ENCODE measurements at places on chromosomes 13 and 19.

DNA sequence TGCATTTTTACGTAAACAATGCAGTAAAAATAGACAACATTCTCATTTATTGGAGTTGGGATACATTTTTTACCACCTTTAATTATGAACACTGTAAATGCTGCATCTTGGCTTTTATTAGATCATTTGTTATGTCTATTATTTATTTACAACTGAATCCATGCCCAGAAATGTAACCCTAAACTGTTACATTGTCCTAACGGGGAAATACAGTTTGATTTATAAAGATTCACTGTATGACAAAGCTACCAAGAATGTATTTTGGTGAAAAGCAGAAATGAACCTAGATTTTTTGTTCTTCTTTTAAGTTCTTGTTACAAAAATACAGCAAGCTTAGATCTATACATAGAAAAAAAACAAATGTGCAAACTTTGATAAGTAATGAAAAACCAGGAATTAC is 1.1 kb downstream of the METTL21C start:
- no peak for DNase-seq

DNA sequence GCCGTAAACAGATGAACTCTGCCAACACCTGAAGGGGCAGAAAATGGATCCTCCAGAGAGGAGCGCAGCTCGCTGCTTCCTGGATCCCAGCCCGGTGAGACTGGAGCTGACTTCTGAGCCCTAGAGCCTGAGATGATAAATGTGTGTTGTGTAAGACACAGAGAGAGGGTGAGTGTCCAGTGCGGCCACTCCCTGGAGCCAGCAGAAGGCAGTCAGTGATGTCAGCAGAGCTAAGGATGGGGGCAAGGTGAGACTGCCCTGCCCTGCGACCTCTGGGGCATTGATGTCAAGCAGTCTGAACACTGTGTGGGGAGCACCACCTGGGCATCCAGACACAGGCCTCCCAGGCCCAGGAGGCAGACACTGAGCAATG is 9.7 kb upstream of the SLC35E1 start:
- no peak for DNase-seq

GRCh38 chr19:45607071-45608029 is 5.3 kb upstream of the GPR4 start:
- DNase-seq, result no peak

GRCh38 chr19:15640904-15641597 is 354 bp downstream of the CYP4F3 start:
- DNase-seq, result no peak

GRCh38 chr13:84136582-84136981 is 254.3 kb upstream of the SLITRK1 start:
- no peak for DNase-seq

DNA sequence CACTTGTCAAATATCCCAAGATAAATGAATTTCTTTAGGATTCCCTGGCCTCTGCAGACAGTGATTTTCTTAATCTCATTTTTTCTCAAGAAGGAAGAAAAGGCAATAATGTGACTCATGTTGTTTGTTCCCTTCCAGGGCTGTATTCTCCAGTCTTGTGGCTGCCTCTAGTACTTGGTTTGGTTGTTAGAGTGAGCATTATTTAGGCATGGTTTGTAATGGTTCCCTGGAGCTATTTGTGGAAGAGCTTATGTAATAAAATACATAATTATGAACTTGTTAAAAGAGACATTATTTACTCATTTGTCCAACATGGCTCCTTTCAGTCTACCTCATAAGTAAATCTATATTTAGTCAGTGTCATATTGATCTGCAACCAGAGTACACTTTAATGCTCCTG is 270.4 kb downstream of the DCT start:
- no peak for DNase-seq

DNA sequence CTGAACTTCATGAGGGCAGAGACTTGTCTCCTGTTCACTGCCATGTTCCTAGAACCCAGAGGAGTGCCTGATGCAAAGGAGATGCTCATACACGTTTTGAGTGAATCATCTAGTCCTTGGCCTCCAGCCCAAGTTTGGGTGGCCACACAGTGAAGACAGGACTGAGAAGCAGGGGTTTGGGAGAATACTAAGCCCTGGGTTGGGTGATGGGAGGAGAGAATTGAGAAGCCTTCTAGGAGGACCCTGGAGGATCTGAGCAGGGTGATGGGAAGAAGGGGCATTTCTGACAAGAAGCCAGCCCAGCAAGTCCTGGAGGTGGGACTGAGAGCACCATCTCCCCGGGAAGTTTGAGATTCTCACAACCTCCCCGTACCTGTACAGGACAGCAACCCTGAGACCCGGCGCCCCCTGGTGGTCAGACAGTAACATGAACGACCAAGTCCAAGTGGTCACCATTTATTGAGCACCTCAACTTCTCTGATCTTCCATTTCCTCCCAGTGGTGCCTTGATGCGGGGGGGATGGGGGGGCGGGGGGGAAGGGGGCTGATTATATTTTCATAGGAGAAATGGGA is 11.0 kb downstream of the CTU1 start:
- DNase-seq, result peak; percentile 66

DNA sequence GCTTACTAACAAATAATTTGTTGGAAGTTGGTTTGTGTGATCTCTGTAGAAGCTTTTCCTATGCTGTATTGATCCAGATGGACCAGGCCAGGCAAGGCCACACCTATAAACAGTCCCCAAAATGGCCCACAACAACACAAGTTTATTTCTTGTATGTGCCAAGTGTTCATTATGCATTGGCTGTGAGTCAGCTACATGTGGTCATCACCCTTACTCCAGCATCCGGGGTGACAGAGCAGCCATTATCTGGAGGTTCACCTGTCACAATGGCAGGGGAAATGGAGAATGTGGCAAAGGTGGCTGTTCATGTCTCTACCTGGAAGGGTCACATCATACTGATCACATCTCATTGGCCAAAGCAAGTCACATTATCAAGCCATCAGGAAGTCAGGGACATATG is 164.3 kb downstream of the DCT start:
- DNase-seq, result no peak

DNA sequence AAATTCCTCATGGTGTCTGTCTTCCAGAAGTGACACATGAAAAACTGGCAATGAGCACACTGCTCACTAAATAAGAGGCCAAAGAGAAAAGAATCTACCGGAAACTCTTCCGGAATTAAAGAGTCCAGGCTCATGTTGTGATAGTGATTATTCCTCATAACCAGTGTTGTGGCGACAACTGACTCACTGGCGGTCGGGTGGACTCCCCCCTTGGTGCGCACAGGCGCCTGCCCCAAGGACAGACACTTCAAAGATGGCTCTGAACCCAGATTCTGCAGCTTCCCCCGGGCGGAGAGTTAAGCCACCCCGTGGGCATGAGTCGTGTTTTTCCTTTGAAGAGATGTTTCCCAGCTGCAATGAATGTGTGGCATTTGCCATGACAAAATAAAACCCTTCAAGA is 10.3 kb downstream of the IL17D start:
- DNase-seq, result no peak

DNA sequence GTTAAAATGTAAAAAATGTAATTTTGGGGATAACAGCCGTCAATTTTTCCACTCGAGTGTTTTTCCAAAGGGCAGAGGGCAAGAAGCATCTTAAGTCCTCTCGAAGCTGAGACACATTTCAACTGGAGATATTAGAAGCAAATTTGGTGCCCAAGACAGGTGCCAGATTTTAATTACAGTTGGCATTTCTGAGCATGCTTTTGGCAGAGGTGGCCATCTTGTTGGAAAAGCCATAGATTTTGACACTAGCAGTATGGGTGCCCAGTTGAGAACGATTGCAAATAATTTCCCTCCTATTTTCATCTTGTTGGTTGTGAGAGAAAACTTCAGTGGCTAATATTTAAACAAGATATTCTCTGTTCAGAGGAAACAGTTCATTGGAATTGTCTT is 146.3 kb downstream of the TM9SF2 start:
- no peak for DNase-seq

DNA sequence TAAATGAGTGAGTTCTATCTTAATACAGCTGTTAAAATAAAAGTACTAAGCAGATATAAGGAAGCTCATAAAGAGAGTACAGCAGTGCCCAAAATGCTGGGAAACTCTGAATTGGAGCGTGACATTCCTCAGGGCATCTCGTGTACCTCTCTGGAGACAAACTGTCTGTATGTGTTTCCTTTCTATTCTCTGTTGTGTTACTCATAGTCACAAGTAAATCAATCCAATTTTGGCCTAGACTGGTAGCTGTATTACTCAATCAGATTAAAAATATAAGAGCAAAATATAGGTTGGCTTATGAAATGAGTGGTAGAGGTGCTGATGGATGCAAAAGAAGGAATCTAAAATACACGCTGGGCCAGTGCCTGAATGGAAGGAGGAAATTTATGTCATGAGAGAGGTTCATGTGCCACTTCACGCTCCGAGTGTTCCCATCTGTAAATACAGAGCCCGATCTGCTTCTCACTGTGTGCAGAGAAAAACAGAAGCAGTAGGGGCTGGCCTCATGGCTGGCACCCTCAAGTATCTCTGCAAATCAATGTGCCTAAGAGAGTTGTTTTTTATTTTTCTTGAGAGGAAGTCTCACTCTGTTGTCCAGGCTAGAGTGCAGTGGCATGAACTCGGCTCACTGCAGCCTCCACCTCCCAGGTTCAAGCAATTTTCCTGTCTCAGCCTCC is 58.7 kb upstream of the RGCC start:
- DNase-seq, result no peak

DNA sequence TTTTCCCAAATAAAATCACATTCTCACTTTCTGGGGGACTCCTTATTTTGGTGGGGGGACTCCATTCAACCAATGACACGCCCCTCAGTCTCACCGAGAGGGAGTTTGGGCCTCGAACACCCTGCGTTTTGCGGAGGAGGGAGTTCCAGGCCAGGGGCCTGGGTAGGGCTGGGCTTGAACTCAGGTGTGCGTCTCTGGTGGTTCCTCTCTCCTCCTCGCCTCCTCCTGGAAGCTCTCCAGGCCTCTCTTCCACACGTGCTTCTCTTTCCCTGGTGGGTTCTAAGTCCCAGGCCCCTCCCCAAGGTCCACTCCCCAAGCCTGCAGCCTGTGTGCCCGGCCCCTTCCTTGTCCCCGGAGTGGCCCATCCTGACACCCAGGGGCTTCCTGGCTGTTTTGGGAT is 14.7 kb downstream of the MEX3D start:
- DNase-seq, result no peak

GRCh38 chr13:39132286-39133230 is 94.3 kb downstream of the NHLRC3 start:
- peak; percentile 26 for DNase-seq

DNA sequence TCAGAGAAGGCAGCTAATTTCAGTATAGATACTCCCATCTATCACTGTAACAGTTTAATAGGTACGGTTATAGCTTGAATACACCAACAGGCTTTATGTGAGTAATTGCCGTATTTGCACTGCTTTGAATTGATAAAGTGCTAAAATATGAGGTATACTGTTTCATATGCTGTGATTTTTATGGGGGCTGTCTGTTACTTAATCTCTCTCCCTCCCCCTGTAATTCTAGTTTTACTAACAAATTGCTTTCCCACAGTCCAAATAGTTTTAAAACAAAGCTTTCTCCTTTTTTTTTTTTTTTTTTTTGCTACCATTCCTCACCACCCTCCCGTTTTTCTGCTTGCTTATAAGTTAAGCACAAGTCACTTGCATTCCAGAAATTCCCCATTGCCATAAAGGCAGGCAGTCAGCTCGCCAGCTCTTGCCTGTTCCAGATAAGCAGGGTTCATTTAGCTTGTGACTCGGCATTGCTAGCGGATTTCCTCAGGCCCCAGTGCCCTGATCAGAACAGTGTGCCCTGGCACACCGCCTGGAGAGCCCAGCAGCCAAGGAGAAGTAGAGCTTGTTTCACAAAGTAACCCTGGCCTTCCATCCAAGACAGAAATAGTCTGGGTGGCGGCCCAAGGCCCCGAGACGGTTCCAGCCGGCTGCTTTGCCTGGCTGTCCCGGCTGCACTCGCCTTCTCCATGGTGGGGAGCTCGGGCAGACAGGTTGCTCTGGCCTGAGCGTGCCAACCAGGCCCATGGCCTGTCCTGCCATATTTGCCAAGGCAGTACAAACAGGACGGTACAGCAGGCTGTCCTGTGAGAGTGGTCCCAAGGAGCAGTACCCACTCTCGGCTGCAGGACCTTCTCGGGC is 43.5 kb upstream of the NPAS1 start:
- peak; percentile 22 for DNase-seq

DNA sequence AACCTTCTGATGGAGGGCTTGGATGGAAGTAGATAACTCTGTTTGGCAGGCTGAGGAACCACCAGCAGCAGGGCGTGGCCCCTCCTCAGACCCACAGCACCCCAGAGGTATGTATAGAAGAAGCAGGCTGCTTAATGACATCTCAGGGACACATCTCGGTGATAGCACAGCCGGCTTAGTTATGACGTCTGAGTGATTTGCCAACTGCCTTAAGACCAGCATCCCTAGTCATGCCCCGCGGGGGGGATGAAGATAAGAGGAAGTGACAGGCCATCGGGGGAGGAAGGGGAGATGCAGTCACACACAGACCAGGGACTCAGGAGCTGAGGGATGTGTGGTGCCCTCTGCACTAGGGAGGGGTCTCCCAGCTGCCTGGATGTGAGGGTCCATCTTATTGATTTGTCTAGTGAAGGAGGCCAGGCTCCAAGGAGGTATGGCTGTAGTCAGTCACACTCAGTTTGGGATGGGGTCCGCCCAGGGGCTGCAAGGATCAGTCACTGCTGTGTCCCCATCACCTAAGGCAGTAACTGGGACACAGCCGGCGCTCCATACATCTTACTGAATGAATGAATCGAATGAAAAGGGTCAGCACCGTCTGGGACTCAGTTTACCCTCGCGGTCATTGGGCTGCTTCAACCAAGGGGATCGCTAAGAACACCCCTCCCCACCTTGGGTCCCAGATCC is 19.2 kb upstream of the ERCC1 start:
- DNase-seq, result no peak

DNA sequence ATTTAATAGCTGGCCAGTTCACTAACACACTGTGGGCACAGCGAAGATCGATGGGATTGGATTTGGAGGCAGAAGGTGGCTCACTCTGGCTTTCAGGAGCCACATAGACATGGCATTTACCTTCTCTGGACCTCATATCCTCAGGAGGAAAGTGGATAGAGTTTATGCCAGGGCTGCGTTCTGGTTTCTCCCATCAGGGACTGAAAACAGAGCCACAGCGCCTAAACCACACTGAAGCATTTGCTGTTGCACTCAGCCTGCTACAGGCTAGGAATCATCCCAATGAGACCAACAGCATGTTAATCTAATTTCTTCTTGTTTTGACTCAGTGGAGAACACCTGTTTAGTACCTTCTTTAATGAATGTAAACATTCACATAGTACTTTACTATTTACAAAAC is 1.6 kb downstream of the CYSLTR2 start:
- no peak for DNase-seq

DNA sequence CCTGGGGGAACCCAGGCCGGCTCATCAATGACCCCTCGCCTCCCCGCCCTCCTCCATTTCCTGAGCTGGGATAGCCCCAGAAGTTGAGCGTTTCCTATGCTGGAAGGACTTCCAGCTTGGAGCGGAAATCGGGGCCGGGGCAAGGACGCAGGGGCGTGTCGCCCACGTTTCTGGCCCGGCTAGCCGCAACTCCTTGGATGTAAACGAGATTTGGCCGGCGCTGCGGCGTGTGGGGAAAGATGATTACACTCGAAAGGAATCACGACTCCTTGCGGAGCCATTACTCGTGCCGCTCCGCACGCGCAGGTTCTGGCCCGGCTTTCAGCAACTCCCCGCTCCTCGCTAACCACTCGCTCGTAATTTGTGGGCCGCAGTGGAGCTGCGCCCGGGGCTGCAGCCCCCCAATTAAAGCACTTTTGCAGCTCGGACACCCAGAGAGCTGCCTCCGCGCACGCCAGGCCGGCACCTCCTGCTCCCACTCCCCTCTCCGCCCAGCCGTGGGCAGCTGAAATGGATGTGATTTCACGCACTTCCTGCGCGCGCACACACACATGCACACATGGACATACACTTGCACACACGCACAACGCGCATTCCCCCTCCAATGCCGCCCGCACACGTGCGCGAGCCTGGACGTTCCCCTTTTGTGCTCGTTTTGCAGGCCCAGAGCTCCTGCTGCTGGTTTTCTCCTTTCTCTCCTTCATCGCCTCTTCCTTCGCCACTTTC is 15.7 kb downstream of the ZIC5 start:
- DNase-seq, result no peak

Data from epithelial cell of prostate (primary cell).